Stimulated activated CD4-positive, alpha-beta T cell treated with anti-CD3 and anti-CD28 coated beads, Interleukin-12 subunit alpha, Interleukin-12 subunit beta, amount 100 ng/mL, for 4 hours (primary cell): ENCODE measurements at places on chromosomes 5 and 9.

DNA sequence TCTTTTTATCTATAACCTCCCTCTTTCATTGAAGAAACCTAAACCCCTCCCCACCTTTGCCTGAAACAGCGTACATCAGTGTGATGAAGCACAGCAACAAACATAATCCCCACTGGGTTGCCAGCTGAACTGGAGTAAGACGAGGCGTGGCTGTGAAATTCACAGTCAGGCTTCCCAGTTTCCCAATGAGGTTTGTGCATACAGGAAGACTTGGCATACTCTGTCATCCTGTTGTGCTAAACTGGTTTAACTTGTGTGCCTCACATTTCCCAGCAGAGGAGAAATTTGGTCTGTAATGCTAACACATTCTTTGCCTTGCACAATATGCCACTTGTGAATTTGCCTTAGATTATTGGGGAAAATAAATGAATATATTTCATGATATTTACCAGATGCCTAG is 121.5 kb downstream of the SV2C start:
- no peak for DNase-seq

- no peak for DNase-seq
Observed at GRCh38 chr5:171162596-171162995, 146.5 kb upstream of the TLX3 start.

- DNase-seq = no peak
Observed at GRCh38 chr5:42572313-42572712, 149.1 kb downstream of the GHR start.

GRCh38 chr5:76735762-76736545 is 20.0 kb downstream of the F2R start:
- no peak for DNase-seq

DNA sequence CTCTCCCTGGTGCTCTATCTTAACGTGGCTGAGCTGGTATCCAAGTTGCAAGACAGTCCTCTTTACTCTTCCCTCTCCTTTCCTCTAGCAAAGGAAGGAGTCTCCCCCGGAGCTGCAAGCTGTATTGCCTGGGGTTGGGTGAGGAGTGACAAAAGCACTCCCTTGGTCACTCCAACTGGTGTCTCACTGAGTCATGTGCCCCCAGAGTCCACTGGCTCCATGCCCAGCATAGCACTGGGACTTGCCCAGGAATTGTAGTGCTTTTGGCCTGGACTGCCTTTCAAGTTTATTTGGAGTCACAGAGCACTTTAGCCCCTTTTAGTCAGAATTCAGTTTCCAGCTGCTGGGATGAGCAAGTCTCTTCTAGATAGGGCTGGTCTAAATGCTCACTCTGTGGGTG is 82.6 kb upstream of the FST start:
- DNase-seq = no peak

DNA sequence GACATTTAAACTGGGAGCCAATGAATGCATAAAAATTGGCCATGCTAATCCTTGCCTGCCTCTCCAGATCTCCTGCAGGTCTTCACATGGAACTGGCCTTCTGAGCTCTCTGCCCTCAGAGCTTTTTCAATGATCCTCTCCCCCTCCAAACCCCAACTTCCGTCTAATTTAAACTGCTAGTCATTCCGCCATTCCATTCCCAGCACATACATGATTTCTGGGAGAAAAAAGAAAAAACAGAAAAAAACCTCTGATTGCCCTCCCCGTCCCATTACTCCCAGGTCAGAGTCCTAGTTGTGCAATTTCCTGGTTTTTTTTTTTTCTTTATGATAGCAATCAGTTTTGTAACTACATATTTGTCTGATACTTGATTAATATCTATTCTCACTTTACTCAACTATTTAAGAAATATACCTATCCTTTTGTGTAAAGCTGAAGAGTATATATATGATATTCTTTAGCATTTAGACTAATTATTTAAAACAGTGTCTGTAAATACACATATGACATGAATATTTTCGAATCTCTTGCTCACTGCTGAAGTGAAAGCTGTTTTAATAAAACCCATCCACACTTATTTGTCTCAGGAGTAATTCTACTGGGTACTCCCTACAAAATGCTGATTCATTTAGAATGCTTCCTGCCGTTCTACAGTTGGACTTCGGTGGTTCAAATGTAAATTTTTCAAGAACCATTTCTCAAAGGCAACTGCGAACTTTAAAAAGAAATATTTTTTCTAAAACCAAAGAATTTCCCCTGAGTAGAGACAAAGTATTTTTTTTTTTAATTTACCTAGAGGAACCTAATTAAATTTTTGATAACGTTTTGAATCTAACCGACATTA is 1.6 kb downstream of the HINT1 start:
- DNase-seq = no peak

DNA sequence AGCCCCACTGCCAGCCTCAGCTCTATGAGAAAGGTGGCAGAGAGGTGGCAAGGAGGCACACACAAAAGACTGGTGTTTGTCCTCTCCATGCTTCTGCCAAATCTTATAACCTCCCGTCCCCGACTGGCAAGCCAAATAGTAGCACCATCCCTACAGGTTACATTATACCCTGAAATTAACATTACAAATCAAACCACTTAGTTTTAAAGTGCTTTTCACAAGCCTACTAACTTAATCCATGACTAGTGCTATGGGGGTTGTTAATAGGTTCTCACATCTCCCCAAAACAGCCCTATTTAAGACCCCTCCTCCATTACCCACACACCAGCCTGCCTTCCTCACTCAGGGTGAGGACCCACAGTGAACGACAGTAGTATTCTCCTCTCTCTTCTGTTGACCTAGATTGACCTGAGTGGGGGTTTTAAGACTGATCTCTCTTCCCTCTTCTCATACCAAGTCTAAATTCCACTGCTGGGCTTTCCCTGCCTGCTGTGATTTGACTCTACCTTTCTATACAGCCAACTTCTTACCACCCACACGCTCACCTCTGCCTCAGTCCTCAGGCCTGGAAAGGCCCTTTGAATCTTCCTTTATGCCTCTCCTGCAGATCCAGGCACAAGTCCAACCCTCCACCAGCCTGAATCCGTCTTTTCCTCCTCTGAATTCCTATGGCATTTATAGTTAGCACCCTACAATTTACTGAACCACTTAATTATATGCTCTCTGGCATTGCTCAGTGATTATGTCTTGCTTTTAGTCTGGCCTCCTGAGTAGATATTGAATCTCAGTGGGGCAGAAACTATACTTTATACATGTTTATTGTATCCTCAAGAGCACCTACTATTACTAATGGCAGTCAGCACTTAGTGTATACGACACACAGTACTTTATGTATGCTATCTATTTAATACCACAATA is 116.1 kb downstream of the TMEM174 start:
- DNase-seq = no peak

DNA sequence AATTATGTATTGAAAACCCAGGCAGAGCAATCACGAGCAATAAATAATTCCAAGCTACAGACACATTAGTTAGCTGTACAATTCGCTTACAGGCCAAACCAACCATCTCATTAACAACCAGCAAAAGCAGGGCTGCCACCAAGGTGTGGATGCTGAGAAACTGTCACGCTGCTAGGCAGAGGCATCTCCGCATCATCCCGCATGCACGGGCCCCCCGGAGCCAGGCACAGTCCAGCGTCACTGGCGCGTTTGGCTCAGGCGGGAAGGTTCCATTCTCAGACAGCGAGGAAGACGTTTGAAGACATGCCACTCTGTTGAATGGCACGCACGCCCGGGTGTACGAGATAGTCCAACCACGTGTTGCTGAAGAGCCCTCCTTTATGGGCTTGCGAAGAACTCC is 184.0 kb downstream of the OLFM1 start:
- no peak for DNase-seq

DNA sequence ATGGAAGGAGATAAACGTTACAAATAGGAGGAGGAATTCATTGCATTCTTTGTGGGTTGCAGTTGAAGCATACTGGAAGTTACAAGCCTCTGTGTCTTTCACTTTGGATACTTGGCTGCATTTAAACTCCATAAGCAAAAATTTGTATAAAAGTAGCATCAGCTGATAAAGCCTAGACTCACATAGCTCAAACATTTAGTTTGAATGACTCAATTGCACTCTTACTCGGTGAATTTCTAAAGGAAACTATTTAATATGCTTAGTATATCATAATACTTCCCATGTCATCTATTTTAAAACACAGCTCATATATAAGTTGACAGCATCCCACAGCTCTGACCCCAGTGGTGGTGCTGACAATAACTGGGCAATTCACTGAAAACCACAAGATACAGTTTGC is 596.6 kb upstream of the ZNF608 start:
- no peak for DNase-seq

DNA sequence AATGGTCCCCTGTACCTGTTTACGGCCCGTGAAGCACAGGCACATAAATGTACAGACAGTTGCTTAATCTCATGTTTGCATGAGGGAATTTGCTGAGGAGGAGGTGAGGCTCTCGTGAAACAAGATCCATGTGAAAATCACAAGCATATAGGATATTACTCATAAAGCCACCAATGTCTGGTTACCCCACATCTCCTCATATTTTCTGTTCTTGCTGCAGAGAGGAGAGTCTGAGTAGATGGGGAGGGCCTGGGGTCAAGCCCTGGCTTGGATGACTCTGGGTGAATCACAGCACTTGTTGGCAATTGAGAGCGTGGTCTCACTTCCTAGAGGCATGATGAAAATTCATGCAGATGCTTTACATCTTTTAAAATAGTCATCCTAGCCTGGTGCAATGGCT is 975 bp downstream of the AGXT2 start:
- DNase-seq = no peak

- DNase-seq = no peak
Observed at GRCh38 chr9:118331622-118332045, 627.4 kb downstream of the TLR4 start.

- no peak for DNase-seq
Observed at GRCh38 chr5:170161069-170161468, 55.4 kb downstream of the FOXI1 start.

- no peak for DNase-seq
Observed at GRCh38 chr9:133754187-133754586, 16.0 kb upstream of the SARDH start.

GRCh38 chr5:138541511-138542179 is 1.4 kb downstream of the ETF1 start:
- DNase-seq = no peak

DNA sequence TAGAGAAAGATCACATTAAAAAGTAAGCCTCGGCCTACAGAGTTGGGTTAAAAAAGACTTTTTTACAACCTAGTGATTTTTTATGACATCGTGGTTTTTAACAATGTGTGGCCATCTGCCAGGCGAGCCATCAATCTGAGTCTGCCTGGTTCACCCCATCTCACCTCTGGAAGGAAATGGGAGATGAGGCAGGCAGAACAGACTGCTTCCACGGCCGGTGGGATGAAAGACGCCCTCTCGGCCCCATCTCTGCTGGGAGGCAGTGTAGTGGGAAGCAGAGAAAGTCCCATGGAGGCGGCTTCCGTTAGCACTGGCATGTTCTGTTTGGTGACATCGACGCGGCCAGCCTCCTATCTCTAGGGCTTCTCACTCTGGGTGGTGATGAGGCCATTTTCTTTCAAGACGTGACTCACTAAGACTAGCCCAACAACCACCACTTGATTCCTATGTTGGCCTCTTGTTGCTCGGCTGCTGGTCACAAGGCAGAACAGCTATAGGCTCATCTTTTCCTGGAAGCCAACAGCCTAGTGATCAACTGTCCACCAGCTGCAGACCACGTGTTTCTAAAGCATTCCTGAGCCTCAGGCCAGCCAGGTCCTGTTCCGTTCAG is 132.4 kb upstream of the OTULINL start:
- no peak for DNase-seq

- no peak for DNase-seq
Observed at GRCh38 chr5:56900858-56901578, 8.4 kb upstream of the SETD9 start.

GRCh38 chr9:27701587-27701986 is 128.3 kb upstream of the C9orf72 start:
- DNase-seq = no peak

- DNase-seq = no peak
Observed at GRCh38 chr5:140228364-140228837, 53.4 kb downstream of the CYSTM1 start.

DNA sequence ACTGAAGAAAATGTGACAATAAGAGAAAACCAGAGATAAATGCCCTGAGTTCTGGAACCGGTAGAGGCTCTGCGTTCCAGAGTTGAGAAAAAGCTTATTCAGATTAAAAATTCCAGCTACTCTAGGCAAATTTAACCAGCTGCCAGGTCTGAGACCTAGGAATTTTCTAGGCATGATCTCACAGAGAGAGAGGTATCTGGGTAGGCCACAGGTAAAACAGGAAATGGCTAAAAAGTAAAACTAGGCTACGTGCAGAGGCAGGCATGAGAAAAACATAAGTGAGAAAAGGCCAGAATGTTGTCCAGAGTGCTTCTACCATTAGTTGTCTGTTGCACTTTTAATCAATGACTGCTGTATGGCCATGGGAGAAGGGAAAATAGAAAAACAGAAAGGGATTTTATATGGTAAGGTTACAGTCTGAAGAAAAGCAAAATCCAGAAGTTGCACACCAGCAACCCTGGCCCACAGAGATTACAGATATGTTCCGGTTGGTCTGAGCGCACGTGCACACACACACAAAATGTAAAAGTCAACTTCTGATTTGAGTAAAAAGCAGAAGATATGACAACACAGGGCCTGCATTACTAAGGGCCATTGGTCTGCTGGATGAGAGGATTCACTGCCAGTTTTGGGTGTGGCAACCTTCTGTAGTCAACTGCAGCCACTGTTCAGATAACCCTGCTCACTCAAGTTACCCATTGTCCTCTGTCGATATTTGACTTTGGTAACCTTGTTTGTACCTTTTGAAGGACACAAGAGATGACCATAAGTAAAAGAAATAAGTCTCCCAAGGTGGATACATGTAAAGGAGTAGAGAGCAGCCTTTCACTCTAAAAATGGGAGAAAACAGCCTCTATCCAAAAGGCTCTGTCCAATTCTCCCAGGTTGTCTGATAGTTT is 266.0 kb downstream of the DTWD2 start:
- DNase-seq = no peak

GRCh38 chr5:142621227-142621626 is 64.7 kb downstream of the FGF1 start:
- no peak for DNase-seq

GRCh38 chr5:58121391-58121790 is 338.5 kb downstream of the PLK2 start:
- no peak for DNase-seq

DNA sequence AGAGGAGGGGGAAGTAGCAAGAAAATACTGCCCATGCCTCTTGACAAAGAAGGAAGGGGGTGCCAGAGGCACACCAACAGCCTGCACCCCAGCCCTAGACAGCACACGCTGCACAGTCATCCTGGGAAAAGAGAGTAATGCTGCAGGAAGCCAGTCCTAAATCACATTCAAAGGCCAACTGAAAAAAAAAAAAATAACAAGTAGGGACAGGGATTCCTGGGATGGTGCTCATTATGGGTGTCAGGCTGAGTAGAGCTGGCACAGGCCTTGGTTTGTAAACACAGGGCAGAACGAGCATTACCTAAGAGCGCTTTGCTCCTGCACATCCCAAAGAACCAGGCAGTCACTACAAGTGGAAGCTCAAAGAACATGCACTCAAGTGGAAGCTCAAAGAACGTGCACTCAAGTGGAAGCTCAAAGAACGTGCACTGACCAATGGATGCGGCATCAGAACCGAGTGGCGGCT is 7.8 kb downstream of the RAPGEF1 start:
- DNase-seq = no peak

- no peak for DNase-seq
Observed at GRCh38 chr9:113803811-113804589, 72.1 kb upstream of the ZNF618 start.

GRCh38 chr5:169429044-169429443 is 128.1 kb upstream of the SLIT3 start:
- DNase-seq = no peak

- no peak for DNase-seq
Observed at GRCh38 chr9:16412740-16413139, 457.7 kb downstream of the BNC2 start.
